Stimulated activated CD4-positive, alpha-beta T cell treated with anti-CD3 and anti-CD28 coated beads, Interleukin-4, amount 100 ng/mL, for 4 hours (primary cell): ENCODE measurements at places on chromosomes 4 and X.
A peak's percentile ranks its signal among the peaks of the same experiment; 100 is the strongest.

DNA sequence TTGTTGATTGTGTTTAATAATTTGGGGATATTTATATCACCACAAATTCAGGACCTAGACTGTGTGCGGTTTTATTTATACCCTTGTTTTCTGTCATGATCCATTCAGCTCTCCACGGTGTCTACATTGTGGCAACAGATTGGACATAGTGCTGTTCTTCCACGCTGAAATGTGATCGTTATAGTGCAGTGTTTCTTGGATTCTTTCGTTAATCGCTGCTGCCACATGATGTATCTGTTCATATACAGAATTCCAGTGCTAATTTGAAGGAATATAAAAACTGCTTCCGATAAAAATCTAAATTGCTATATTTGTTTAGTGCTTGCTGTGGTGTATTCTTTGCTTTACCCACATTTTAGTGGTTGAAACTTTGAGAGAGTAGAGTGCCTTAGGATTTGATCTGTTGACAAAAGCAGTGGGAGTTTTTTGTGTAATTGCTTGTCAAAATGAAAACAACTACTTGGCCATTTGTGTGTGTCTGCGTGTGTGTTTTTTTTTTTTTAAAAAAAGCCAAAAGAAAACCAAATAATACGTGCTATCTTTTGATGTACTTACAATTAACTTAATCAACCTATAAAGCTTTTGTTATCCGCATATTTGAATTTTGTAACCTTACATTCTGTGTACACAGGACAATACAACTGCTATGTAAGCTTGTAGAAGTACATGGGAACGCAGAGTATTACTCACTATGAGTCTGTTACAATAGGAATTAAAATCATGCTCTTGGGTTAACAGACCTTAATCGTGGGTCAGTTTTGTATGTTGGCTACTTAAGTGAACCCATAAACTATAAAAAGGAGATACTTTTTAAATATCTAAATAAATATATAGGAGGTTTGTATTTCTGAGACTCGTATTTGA lies 353.3 kb downstream of the ARHGAP24 start:
- no peak for DNase-seq

DNA sequence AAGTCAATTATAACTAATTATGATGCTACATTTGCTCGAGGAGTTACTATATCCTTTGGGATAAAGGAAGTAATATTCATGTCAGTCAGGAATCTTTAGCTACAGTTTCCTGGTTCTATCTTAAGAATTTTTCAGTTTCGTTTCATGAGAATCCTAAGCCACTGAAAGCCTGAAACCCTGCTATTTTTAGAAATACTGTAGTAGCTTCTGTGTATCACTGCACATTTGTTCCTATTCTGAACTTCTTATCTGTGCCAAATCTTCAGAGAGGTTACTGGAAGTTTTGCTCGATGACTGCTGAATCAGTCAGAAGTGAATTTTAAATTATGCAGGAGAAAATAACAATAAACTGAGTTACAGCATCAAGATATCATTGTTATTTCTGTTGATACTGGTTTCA lies 249.2 kb downstream of the TENM3 start:
- no peak for DNase-seq

GRCh38 chr4:30245140-30245539 lies 475.0 kb upstream of the PCDH7 start:
- DNase-seq, result no peak

DNA sequence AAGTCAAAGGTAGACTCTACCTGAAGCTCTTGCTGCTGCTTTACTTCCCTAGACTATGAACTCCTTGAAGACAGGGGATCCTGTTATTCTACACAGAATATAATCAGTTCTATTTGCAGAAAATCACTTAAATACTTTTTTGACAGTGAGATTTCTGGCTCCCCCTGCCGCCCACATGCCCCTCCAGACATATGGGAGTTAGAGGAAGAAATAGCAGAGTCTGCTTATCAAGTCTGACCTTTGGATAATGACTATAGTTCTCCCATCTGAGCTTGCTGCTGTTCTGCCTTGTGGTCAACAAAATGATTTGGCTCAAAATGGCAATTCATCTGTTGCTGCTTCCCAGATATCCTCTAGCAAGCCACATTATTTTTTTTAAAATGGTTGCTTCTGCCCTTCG lies 101.1 kb downstream of the ENOX2 start:
- DNase-seq, result no peak

GRCh38 chr4:52959541-52959940 lies 97.4 kb downstream of the RASL11B start:
- DNase-seq, result no peak

DNA sequence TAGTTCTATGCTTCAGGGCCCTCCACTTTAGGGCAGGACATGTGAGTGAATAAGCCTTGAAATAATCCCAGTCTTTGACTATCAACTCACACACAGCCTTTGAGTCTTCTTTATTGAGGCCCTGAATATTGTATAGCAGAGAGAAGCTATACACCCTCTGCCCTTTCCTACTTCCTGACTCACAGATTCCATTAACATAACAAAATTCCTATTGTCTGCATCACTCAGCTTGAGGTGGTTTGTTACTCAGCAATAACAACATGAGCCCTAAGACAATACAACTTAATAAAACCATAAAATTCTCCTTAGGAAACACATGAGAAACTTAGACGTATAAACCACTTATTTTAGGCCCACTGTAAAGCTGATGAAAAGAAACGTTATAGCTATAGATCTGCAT lies 680.3 kb upstream of the DIAPH2 start:
- DNase-seq, result no peak

DNA sequence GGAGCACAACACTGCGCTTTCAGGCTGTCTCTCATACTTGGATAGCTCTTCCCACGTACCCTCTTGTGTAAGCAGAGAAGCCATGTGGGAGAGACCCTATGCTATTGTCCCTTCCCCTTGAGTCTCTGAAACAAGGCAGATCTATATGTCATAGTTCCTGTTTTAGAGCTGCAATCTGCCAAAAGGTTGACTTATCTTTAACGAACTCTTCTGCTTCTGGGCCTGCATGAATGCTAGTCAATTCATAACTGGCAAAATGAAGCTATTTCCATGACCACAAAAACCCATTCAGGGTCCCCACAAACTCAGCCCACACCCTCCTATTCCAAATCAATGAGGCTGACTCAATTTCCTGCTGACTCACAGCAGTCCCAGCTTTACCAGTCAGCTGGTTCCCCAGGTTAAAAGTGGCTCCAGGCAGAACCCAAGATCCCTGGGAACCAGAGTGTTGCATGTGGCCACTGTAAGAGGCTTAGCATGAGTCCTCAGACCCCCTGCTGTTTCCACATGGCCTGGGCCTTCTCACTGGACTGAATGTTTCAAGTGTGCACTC lies 25.3 kb upstream of the SOD3 start:
- no peak for DNase-seq

DNA sequence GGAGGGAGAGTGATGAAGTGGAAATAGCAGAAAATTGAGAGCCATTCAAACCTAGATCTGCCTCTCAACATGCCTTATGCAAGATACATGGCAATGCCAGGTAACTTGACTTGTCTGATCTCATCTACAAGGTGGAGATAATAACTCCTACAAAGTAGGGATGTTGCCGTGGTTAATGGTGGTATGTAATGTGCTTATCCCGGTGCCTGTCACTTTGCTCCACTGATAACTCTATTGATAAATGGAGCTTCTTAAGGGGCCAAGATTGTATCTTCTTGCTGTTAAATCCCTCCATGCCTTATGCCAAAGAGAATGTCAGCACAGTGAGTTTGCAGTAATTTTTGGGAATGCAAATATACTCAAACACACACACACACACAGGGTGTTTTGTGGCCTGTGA lies 355.8 kb downstream of the MAPK10 start:
- DNase-seq, result no peak

DNA sequence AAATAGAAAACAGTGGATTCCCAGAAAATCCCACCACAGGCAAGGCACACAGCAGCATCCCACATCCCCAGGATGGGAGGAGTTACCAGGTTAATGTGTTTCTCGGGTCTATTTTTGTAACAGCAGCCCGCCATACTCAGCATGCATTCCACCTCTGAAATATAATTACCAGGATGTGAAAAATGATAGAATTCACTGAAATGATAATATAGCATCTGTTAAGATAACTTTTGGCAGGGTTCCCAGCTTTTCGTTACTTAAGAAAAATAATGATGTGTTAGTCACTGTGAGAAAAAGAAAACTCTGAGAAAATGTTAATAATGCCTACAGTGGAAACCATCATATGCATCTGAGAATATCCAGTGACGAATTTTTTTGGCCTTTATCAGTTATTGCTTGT lies 87.1 kb downstream of the VCX2 start:
- no peak for DNase-seq

GRCh38 chr4:24741910-24742309 lies 53.5 kb upstream of the SOD3 start:
- DNase-seq, result no peak

- no peak for DNase-seq
Measured at GRCh38 chrX:153973127-153974002, 811 bp downstream of the TMEM187 start.

- DNase-seq, result no peak
Measured at GRCh38 chr4:80033581-80033980, 39.4 kb downstream of the ANTXR2 start.

- DNase-seq, result no peak
Measured at GRCh38 chrX:151397741-151398070, 700 bp downstream of the VMA21 start.

DNA sequence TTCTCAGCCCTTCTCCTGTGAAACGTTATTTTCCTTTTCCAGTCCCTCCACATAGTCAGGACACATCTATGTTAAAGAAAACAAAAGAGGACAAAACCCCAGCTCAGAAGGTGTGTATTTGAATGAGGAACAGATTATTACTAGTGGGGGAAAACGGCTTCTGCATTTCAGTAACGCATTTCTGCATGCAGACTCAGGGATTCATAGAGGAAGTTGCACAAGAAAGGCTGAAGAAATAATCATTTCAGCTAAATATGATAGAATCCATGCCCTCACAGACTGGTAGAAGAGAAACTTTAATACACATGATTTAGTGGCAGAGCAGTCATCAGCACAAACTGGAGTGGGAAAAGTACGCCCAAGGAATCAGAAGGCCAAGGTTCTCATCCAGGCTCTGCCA lies 270.8 kb upstream of the FGF13 start:
- DNase-seq, result no peak

DNA sequence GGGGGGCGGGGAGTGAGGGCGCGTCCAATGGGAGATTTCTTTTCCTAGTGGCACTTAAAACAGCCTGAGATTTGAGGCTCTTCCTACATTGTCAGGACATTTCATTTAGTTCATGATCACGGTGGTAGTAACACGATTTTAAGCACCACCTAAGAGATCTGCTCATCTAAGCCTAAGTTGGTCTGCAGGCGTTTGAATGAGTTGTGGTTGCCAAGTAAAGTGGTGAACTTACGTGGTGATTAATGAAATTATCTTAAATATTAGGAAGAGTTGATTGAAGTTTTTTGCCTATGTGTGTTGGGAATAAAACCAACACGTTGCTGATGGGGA lies 1.1 kb downstream of the HTT start:
- no peak for DNase-seq

- no peak for DNase-seq
Measured at GRCh38 chr4:138972956-138973801, 42.4 kb upstream of the NOCT start.

- peak; percentile 46 for DNase-seq
Measured at GRCh38 chrX:71111141-71111843, at the start of gene IL2RG. Gene IL2RG, minus strand, starts transcription at chrX:71111577. Its CDS starts 38 bp downstream, at chrX:71111539.
